ENCODE measurements at places on chromosomes 2 and 18.

DNA sequence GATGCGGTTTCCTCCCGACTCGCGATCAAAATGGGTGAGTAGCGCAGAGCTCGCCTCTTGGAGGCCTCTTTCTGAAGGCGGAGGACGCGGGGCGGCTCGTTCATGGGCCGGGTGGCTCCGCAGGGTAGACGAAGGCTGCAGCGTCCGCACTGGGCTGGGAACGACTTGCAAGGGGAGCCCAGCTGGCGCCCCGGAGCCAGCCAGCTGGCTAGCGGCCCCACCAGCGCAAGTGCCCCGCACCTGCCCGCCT is 328 bp upstream of the PASK start:
- no peak for DNase-seq

GRCh38 chr2:10048501-10049171 is 5.3 kb downstream of the KLF11 start:
- peak; percentile 70 for DNase-seq

GRCh38 chr2:54464341-54464740 is 8.2 kb downstream of the SPTBN1 start:
- DNase-seq = no peak

DNA sequence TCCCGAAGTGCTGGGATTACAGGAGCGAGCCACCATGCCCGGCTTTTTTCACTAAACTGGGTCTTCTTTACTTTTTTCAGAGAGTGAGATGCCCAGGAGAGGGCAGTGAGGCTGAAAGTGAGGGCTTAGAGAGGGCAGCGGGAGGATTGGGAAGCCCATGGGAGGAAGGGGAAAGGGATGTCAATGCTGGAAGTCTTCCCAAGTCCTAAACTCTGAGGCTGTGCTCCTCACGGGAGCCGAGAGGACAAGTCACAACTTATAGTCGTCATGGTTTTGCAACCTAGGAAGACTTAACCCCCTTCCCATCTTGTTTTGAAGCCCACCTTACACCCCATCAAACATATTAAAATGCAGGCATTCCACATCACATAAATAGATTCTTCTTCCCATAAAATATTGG is 15.1 kb upstream of the MEP1B start:
- DNase-seq = no peak

DNA sequence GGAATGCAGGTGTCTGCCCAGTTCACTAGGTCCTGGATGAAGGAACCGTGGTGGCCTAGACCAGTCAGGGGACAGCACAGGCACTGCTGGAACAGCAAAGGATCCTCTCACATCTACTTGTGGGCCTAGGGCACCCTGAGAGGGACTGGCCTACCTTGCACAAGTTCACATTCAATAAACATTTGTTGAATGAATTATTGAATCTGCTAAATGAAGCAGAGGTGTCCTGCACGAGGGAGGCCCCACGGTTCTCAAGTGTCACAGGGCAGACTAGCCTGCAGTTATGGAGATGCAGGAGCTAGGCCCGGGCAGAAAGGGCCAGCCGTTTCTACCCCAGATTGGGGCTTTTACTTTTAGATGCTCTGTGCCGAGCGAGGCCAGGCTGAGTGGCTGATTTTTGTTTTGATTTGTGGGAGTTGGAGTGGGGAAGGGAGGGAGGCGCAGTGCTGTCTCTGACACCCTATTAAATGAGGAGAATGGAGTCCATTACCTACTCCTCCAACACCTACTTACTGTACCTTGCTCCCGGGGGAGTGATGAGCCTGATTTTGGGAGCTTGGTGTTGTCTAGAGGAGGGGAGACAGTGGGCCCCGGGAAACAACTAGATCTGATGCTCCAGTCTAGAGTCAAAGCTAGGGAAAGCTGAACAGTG is 18.4 kb downstream of the SH2D6 start:
- DNase-seq = peak; percentile 16

DNA sequence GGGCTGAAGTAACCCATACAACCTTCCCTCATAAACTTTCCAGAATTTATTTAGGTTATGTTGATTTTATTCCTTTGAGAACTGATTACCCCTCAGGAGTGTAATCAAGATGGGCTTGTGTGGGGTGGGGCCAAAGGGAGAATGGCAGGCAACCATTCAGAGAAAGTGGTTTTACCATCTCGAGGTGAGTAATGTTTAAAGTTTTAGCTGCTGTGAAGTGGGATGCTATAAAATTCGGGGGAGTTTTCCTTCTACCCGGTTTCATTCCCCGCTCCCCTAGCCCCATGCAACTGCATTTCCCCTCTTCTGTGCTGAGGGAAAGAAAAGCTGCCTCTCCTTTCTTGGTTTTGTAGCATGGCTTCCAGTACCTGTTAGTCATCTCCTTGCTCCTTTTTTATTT is 34.7 kb downstream of the MAP4K4 start:
- no peak for DNase-seq

- DNase-seq = peak; percentile 63
Observed at GRCh38 chr2:219041252-219041651, at the start of gene CFAP65. Gene CFAP65 (minus strand): TSS chr2:219041516. CDS start chr2:219039048, 2,468 bp downstream.

DNA sequence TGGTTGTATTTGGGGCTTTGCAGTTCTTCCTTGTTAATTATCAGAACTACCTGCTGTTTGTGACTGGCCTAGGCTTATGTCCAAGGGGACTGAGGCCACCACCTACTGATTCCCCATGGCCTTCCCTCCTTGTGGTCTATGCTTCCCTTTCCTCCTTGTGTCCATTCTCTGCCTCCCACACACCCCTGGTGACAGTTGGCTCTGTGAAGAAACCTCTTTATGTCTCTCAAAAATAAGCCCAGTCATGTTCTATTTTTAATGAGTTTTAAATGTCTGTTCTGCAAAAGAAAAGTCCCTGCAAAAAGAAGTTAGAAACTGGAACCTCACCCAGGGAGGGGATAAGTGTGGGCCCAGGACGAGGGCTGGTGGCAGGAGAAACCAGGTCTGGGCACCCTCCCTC is 105.0 kb downstream of the SMC6 start:
- DNase-seq = no peak

- no peak for DNase-seq
Observed at GRCh38 chr2:42137125-42137841, 31.9 kb upstream of the EML4 start.

- DNase-seq = no peak
Observed at GRCh38 chr2:44813165-44813564, 128.3 kb upstream of the SIX3 start.

- DNase-seq = no peak
Observed at GRCh38 chr18:25056429-25056828, 295.5 kb downstream of the ZNF521 start.

DNA sequence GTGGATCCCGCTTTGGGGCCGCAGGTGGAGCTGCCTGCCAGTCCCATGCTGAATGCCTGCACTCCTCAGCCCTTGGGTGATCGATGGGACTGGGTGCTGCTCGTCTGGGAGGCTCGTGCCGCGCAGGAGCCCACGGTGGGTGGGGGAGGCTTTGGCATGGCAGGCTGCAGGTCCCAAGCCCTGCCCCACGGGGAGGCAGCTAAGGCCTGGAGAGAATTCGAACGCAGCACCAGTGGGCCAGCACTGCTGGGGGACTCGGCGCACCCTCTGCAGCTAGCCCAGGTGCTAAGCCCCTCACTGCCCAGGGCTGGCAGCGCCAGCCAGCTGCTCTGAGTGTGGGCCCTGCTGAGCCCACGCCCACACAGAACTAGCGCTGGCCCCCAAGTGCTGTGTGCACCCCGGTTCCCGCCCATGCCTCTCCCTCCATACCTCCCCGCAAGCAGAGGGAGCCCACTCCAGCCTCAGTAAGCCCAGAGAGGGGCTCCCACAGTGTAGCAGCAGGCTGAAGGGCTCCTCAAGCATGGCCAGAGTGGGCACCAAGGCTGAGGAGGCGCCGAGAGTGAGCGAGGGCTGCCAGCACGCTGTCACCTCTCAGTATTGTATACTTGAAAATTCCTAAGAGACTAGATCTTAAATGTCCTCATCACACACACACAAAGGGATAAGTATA is 1654.2 kb upstream of the SLC39A10 start:
- DNase-seq = no peak

DNA sequence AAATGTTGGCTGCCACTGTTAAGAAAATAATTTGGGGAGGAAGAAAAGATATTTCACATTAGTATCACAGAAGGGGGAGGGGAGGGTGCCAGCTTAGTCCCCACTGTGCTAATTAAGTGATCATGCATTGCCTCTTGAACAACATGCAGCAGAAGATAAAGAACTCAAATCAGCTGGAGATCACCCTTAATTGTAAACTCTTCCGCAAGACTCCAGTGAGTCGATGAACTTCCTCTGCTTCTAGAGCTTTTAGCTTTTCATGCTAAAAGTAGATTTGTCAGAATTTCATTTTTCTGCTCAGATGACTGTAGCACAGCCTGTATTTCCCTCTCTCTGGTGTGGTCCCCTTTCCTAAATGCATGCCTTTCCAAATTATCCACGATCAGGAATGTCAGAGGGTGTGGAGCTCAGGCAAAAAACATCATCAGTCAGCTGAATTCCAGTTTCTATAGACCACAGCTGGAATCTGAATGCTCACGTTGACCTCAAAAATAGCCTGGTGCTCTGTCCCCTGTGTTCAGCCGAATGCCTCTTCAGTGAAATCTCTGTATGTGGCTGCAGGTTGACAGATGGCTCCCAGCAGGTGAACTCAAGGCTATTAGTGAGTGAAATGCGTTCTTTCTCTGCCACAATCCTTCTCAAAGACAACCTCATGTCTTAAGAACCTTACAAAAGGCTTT is 156.8 kb upstream of the UNC80 start:
- no peak for DNase-seq

GRCh38 chr18:49243391-49243790 is 217.1 kb downstream of the DYM start:
- no peak for DNase-seq

DNA sequence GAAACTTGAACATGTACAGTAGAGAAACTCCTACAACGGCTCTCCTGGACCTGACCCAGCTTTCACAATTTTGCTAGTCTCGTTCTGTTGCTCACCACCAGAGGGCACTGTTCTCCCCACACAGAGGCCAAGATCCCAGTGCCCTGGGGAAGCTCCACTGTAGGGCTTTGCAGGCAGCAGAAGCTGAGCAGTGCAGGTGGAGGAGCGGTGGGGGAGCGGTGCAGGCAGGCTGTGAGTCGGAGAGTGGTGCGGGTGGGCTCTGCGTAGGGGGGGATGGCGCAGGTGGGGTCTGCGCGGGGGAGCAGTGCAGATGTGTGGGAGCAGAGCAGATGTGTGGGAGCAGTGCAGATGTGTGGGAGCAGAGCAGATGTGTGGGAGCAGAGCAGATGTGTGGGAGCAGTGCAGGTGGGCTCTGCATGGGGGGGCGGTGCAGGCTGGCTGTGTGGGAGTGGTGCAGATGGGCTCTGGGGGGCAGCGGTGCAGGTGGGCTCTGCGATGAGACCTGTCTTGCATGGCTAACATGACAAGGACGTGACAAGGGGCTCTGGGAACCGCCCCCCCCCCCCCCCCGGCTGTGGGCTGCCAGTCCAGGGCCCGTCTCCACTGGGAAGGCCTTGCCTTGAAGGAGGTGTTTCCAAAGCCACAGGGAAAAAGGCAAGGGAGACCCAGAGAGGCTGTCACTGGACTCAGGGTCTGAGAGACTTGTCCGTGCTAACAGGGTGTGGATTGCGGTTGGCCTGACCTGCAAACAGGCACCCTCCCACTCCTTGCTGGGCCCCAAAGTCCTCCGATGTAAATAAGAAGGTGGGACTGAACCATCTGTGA is 7.3 kb downstream of the CYS1 start:
- peak; percentile 90 for DNase-seq

DNA sequence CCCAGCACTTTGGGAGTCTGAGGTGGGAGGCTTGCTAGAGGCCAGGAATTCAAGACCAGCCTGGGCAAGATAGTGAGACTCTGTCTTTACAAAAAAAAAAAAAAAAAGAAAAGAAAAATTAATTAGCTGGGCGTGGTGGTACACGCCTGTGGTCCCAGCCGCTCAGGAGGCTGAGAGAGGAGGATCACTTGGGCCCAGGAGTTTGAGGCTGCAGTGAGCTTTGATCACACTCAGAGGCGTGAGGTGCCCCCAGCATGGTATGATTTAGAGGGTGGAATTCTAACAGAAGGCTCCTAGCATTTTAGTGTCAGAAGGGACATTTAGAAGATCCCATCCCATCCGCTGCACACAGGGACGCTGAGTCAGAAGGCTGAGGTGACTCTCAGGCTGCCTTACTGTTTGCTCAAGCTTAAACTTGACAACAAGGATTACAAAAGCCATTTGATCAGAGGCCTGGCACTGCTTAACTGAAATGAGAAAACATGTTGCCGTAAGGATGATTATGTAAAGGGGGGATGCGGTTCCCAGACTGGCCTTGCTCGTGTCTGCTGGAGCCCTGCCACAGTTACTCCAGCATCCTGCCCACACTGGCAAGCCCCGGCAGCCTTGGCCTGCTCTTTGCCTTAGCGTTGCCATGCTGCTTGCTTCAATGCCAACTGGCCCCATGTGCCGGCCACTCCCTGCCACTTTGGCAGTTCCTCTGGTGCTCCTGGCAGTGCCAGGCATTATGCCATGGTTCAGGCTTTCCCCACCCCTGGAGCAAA is 45.6 kb upstream of the SLC1A4 start:
- DNase-seq = no peak

GRCh38 chr2:221235941-221236340 is 336.2 kb downstream of the EPHA4 start:
- DNase-seq = no peak

DNA sequence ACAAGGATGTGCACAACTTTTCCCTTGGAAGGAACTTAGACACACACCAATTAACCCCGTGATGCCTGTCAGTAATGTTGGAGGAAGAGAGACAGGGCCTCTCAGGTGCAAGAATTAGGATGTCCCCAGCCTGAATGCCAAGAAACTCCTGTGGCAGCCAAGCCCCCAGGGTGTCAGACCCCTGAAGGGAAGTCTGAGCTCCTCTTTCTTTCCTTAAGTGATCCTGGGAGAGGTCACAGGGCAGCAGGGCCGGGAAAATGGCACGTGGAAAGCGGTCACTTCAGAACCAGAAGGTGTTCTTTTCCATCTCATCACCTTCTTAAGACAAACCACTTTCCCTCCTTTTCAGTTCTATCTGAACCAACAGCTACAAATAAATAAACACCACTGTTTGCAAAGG is 185.9 kb downstream of the ANAPC1 start:
- no peak for DNase-seq

- peak; percentile 34 for DNase-seq
Observed at GRCh38 chr18:39455285-39455684, 1889.7 kb upstream of the CELF4 start.

- no peak for DNase-seq
Observed at GRCh38 chr18:38644875-38645641, 1079.5 kb upstream of the CELF4 start.

DNA sequence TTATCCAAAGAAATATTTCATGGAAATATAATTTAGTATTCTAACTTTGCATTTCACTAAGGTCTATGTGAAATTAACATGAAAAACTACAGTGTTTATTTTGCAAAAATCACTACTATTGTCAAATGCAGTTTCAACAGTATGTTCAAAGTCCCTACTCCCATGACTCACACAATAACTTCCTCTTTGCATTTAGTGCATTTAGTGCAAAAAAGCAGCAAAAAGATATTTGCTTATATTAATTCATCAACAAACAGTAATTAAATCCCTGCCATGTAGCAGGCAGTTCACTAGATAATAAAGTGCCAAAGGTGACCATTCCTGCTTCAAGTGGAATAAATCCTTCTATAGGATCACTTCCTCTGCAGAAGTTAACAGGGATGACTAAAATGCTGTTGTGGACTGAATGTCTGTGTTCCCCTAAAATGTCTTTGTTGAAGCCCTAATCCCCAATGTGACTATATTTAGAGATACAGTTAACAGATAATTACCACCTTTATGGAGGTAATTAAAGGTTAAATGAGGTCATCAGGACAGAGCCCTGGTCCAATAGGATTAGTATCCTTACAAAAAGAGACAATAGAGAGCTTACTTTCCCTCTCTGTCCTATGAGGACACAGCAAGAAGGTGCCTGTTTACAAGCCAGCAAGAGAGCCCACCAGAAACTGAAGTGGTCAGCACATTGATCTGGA is 61.7 kb downstream of the STK39 start:
- DNase-seq = no peak
